Skeletal muscle cell (primary cell): ENCODE measurements at places on chromosomes 16 and 17.

- DNase-seq: no peak
Measured at GRCh38 chr17:32266389-32267301, 1.0 kb downstream of the RHBDL3 start.

DNA sequence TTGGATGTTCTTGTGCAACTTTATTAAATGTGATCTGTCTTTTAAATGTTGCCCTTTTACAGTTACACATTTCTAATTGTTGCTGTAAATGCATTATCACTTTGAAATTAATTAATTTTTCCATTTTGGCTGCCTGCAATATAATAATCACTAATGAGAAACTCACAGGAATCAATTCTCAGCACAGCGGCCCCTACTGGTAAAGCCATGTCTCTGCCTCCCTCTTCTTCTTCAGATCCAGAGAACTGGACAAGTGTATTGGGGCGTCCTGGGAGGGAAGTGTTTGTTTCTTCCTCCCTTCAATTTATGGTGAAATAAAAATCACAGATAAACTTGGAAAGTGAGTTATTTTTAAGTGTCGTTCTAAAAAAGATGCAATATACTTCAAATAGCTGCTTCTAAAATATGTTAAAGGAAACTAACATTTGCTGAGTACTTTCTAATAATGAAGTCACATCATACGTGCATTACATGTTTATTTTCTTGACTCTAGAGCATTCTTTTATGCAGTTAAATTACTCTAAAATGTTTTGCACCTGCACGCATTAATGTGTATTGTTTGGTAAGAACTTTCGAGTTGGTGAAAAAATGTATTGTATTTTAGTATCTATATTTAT lies 338.0 kb downstream of the WWOX start:
- no peak for DNase-seq

DNA sequence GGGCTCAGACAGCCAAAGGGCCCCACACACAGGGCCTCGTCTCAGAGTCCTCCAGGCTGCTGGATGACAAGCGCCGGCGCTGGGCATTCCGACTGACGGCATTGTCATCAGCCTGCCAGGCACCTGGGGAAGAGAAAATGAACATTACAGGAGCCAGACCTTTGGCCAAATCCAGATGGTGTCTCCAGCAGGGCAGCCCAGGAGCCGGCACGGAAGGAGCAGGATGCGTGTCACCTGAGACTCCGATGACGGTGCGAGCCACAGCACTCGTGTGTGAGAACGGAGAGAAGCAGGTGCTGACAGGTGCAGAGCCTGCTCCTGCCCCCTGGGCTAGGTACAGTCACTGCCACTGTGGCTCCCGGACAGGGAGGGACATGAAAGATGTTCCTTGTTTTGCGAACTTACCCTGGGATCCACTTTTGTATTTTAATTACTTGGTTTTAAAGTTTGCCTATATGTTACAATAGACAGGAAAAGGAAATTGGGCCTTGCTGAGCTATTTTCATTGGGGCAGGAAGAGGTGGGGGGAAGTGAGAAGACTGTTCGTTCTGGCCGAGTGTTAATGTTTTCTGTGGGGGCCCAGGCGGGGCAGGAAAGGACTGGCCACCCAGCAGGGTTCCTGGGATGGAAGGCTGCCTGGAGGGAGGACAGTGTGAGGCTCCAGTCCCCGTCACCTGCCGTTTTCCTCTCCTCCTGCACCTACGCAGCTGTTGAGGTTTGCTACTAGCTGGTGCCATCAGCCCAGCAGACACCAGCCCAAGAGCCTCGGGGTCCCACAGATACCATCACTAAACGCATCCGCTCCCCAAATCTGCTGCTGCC lies 4.4 kb upstream of the FOXJ1 start:
- no peak for DNase-seq

DNA sequence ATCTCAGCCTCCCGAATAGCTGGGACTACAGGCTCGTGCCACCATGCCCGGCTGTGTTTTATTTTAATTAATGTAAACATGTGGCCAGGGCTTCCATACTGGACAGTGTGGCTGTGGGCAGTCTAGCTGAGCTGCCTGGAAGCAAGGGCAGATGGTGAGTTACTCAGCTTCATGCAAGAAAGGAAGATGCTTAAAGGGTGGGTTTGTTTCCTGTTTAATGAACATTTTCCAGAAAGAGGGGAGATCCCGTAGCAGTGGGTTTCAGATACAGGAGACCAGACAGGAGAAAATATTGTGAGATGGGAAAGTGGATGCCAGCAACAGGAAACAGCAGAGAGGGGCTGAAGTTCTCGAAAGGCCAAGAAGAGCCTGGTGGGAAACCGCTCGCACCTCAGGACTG lies 7.3 kb downstream of the MAPK8IP3 start:
- no peak for DNase-seq

GRCh38 chr16:84732674-84733352 lies 33.0 kb downstream of the USP10 start:
- DNase-seq: no peak

- DNase-seq: no peak
Measured at GRCh38 chr17:47852113-47852949, 1.4 kb upstream of the SP6 start.

- no peak for DNase-seq
Measured at GRCh38 chr17:62392908-62393307, 12.6 kb downstream of the EFCAB3 start.

DNA sequence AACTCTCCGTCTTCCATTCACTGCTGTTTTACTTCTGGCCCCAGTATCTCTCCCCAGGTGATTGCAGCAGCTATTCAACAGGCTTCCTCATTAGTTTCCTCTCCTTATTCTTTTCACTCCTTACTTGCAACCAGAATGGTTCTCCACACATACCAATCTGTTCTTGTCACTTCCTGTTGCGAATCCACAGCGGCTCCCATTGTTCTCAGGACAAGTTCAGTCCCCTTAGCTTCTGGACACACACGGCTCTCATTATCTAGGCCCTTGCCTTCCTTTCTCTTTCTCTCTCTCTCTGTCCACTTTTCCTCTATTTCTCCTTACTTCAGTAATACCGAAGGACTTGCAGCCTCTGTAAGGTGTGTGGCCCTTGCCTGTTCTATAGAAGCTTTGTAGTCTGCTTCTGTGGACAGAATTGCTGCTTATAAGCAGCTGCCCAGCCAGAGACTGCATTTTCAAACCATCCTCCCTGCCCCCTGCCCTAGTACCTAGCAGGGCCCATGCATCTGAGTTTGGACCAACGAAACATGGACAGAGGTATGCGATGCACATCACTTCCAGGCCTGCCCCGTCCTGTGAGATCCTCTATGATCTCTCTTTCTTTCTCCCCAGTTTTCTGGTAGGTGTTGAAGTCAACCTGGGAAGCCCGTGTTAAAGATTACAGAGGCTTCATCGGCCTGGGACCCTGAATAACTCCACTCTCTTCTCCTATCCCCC lies 45.7 kb downstream of the VAT1L start:
- peak; percentile 45 for DNase-seq

DNA sequence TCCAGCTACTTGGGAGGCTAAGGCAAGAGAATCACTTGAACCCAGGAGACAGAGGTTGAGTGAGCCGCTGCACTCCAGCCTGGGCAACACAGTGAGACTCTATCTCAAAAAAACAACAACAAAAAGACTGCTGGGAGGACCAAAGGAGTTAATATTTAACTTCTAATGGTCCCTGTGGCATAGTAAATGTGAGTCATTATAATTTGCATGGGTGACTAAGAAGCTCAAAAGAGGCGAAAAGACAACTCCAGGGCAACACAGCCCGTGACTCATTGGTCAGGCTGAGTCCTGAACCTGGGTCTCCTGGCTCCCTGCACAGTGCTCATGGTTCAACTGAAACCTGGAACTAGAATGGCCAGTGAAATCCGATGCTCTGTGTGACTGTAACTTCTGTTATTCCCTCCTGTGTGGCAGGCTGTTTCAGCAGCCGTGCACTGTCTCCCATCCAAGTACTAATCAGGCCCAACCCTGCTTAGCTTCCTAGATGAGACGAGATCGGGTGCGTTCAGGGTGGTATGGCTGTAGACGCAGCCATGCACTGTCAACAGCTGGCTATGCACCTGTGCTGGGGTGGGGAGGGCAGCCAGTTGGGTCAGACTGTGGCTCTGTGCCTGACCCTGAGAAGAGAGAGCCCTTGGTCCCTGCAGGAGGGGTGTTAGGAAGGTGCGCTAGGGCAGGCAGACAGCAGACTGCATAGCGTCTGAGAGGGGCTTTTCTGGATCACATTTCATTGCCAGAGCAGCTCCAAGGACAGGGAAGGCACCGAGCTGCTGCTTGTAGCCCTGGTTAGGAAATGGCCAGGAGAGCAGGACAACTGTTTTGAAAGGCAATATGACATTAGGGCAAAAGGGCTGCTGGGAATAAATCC lies 14.5 kb upstream of the GPRC5C start:
- DNase-seq: no peak

GRCh38 chr16:14454391-14454790 lies 175.7 kb downstream of the PARN start:
- no peak for DNase-seq

DNA sequence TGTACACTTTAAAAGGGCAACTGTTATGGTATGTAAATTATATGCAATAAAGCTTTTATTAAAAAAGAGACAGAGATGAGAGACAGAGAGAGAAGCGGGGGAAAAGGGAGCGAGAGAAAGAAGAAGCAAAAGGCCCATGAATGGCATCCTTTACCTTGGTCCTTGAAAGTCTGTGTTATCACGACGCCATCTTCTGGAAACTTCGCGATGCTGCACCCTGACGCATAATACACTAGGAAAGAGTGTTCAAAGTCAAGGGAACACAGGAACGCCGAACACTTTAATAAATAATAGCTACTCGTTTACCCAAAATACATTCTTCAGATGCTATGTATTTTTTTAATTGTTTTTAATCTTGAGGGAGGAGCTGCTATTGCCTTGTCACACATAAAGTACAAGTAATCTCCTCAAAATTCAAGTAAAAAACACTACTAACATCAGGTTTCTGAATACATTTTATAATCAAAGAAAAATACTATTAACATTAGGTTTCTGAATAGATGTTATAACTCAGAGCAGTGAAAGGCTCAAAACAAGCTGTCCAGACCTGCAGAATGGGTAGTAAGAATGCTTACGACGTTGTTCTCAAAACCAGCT lies 23.0 kb upstream of the SLC38A8 start:
- no peak for DNase-seq
